ENCODE measurements at places on chromosomes 6 and 20.
A peak's percentile ranks its signal among the peaks of the same experiment; 100 is the strongest.

GRCh38 chr6:56046576-56046975 is 171.2 kb upstream of the BMP5 start:
- DNase-seq: no peak

- no peak for DNase-seq
Observed at GRCh38 chr20:51450221-51450712, 92.3 kb downstream of the NFATC2 start.

GRCh38 chr6:33427585-33428223 is 7.8 kb downstream of the SYNGAP1 start:
- peak; percentile 57 for DNase-seq

DNA sequence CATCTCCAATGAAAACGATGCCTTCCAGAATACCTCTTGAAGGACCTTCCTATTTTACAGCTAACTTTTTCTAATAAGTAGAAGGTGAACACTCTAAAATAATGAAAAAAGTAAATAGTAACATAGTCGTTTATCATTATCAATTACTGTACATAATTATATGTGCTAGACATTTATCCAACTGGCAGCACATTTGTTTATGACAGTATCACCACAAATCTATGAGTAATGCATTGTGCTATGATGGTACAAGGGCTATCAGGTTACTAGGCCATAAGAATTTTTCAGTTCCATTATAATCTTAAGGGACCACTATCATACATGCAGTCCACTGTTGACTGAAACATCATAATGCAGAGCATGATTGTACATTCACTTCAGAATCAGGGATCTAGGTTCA is 68.4 kb downstream of the ATG5 start:
- no peak for DNase-seq

- DNase-seq: peak; percentile 26
Observed at GRCh38 chr6:159061805-159062563, 17.2 kb upstream of the TAGAP start.

GRCh38 chr6:16950825-16951495 is 150.9 kb upstream of the STMND1 start:
- DNase-seq: no peak

DNA sequence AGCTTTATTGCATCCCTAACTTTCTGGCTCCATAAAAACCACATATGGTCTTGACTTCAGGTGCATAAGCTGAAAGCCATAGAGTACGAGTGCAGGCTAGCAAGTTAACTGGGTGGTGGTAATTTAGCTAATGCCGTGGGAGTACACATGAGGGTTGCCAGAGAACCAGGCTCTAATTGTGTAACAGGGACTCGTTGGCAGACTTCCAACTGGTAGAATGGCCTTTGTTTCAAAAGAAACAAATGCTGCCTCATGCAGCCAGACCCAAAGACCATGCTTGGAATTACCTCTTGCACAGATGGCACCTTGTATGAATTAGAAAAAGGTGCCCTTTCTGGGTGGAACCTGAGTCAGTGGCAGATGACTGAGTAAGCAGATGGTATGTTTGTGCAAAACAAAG is 73.2 kb downstream of the LY86 start:
- no peak for DNase-seq

DNA sequence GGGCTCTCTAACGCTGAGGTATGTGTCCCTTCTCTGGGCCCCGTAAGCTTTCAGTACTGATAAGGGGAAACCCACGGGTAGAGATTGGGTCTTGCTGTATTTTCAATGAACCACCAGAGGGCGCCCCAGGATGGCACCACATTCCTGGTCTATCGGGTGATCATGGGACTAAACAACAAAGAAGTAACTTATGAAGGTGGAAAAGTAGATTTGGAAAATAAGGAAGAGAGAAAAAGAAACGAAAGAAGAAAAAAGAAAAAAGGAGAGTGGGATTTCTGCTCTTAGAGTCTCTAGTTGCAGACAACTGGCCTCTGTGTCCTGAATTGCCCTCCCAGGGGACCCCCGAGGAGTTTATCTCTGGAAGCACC is 93.8 kb downstream of the GMPR start:
- DNase-seq: peak; percentile 75

DNA sequence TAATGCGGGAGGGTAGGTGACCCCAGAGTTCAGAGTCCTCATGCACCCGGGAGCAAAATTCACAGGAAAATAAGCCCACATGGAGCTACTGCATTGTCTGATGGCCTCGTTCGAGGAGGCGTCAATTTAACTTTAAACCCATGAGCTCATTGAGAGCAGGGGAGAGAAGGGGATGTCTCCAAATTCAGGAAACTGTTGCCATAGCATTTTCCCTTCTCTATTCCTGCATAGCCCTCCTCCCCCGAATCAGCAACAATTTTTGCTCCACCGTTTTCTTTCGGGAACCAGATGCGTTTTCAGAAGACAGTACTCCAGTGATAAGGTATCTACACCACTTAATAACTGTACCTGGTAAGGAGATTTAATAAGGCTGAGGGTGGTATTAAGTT is 324 bp upstream of the LAMP5 start:
- no peak for DNase-seq

- no peak for DNase-seq
Observed at GRCh38 chr6:100673641-100674040, 207.5 kb downstream of the ASCC3 start.

GRCh38 chr6:30113003-30113759 is at the start of gene TRIM31:
Gene TRIM31 (minus strand): TSS chr6:30113090. CDS start chr6:30112805, 285 bp downstream.
- DNase-seq: no peak

DNA sequence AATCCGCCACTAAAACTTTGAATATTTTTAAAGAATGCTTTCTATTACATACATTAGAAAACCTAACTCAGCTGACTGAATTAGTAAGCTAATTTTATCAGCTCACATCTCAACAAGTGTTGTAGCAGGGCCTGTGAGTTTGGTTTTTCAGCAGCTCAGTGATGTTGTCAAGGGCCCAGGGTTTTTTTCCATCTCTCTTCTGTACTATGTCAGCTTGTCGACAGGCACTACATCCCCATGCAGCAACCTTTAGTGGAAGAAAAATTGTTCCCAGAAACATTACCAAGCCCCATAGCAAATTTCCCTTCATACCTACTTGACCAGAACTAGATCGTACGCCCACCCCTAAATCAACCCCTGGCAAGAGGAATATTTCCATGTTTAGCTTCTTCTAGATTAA is 170.3 kb upstream of the TNFAIP3 start:
- no peak for DNase-seq

- DNase-seq: no peak
Observed at GRCh38 chr6:170143401-170144150, 147.3 kb downstream of the DLL1 start.

DNA sequence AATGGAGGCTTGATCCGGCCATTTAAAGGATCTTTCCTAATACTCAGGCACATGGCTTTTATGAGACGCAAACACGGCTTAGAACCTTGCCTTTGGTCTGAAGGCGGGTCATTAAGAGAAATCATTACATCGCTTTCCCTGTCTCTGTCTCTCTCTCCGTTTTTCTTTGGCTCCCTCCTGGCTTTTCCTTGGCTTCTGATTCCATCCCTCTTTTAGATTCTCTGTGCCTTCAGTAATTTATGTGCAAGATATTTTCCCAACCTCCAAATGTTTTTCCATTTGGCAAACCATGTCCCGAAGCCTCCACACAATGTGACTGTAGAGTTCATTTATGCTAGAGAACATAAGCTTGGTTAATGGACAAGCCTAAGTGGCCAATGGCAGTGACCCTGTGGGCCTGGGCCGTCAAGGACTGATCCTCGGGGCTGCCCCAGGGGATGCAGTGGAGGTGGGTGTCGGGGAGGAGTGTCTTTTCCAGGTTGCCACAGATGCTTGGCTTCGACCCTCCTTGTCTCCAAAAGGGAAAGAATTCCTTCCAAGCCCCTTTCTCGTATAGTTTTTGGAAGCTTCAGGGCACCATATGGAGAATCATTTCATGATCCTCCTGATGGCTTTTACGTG is 157.0 kb downstream of the SCML4 start:
- DNase-seq: no peak

DNA sequence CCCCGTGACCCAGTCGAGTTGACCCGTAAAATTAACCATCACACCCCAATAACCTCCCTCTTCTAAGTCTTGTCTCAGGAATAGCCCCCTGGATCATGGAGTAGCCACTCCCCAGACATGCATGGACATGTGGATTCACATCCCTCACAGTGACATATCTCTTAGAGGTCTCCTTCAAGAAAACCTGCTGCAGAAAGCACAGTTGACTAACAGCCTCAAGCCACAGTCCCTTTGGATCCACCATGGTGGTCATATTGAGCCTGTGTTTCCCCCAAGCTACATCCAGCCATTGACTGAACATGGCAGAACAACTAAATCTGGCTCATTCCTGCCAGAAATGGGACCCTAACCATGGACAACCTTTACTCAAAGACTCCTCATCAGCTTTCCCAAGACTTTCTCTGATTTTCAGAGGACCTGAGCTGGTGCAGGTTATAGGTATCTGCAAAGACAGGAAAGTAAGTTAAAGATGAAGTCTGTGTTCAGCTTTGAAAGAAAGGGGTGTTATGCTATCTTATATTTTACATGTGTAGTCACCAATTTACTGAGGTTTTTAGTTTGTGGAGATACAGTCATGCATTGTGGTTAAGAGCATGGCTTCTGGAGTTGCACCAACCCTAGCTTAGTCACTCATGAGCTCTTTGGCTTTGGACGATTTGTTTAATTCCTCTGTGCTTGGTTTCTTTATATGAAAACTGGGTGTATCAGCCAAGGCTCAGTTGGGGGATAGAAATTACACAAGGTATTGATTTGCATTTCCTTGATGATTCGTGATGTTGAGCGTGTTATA is 219.1 kb downstream of the MYLK4 start:
- DNase-seq: no peak

DNA sequence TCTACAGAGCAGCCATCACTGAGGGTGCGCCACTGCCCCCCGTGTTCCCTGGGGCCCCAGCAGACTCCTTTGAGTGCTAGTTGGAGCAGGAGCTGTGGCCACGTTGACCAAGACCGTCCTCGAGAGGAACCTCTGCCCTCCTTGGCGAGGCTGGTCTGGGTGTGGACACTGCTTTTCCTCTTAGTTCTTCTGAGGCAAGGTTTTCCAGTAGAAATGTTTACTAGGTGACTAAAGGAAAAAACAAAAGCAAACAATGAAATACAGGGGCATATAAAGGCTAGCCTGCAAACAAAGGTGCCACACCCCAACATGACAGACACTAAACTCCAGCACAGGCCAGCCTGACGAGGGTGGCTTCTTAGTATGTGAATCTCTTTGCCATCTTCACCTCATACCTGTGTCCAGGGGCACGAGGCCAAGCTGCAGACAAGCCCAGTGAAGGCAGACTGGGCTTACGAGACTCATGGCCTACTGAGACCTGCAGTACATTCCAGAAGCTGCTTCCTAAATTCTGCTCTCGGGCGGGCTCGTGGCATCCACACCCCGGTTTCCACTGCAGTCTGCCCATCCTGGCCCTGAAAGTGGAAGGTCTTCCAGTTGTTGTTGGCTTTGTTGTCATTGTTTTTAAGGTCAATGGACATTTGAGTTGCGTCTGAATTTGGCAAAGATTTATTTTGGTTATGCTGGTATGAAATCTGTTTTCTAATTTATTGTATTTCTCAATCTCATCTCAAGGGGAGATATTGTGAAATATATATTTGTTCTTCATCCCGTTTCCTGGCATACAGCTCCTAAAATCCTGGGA is 39.2 kb downstream of the FAM50B start:
- DNase-seq: no peak

DNA sequence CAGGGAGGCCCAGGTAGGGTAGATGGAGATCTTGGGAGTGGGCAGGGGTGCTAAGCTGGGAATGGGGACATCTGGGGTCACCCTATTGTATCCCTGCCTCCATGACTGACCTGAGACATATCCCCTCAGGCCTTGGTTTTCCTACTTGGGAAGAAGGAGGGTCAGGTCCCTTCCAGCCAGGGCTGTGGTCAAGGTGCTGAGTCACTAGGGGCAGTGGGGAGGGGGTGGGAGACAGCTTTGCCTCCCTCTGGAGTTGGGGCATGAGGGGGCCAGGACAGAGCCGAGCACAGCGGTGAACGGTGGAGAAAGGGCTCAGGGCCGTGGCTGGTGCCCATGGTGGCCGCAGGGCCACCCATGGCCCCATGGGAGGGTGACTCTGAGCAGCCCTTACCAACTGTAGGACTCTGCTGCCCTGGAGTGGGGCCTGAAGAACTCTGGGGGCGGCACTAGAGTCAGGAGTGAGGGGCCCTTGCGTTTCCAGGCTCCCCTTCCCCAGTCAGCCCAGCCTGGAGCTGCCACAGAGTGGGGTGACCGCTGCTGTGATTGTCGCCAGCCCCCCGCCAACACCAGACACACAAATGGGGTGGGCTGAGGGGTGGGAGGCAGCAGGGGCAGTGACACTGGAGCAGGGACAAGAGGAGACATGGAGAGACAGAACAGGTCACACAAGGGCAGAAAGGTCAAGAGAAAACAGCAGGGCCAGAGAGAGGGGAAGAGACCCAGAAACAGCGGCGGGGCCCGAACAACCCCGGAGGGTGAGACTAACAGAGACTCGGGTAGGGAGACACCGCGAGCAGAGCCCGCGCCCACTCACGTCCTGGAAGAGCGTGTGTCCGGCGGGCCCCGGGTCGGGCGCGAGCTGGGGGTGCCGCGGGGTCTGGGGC is 576 bp downstream of the NECAB3 start:
- DNase-seq: no peak

DNA sequence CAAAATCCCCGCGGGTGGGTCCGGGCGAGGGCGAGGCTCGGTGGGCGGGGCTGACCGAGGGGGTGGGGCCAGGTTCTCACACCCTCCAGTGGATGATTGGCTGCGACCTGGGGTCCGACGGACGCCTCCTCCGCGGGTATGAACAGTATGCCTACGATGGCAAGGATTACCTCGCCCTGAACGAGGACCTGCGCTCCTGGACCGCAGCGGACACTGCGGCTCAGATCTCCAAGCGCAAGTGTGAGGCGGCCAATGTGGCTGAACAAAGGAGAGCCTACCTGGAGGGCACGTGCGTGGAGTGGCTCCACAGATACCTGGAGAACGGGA is 809 bp downstream of the HLA-G start:
- no peak for DNase-seq

GRCh38 chr6:157406661-157407060 is 25.7 kb downstream of the ZDHHC14 start:
- DNase-seq: no peak

GRCh38 chr20:25864326-25864962 is 167.8 kb upstream of the ZNF337 start:
- DNase-seq: no peak

GRCh38 chr6:150138638-150139037 is 4.2 kb upstream of the PPP1R14C start:
- DNase-seq: no peak

DNA sequence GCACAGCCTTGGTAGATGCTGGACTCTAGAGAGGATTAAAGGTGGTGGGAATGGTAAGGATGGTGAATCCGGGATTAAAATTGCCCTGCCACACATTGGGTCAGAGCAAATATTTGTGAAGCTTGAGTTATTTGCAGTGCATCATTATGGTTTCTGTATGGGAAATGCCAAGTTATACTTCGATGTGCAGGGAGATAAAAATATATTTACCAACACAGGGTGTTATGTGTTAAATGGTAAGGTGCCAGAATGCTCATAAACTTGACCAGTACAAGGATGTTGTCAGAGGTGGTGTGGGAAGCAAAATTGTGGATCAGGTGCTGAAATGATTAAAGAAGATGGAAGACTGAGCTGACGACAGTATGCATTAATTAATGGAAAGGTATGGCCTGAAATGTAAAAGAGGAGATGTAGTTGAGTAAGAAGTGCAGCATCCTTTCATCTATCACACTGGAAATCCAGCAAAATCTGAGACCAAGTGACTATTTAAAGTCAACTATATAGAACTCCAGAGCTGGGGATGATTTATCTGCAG is 262.3 kb downstream of the ADGB start:
- DNase-seq: no peak
